ENCODE measurements at places on chromosomes 1 and 21.

- no peak for DNase-seq
Measured at GRCh38 chr1:33314416-33314815, 6.5 kb downstream of the A3GALT2 start.

- DNase-seq: peak; percentile 39
Measured at GRCh38 chr1:21324368-21325141, 34.3 kb upstream of the ECE1 start.

DNA sequence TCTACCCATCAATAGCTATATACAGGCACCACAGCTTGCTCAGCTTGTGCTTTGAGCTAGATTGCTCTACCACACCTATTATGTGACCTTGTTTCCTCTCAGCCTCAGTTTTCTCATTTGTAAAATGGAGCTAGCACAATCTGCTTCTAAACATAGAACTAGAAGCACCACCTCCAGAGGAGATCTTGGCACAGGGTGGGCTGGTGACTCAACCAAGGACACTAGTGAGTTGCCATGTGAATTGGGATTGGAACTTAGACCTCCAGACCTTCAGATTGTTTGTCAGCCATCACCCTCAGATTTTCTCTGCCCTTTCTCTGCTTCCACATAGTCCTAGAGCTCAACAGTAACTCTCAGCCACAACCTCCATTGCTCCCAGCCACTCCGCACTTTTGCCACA, 3.0 kb upstream of the MACO1 start:
- no peak for DNase-seq

DNA sequence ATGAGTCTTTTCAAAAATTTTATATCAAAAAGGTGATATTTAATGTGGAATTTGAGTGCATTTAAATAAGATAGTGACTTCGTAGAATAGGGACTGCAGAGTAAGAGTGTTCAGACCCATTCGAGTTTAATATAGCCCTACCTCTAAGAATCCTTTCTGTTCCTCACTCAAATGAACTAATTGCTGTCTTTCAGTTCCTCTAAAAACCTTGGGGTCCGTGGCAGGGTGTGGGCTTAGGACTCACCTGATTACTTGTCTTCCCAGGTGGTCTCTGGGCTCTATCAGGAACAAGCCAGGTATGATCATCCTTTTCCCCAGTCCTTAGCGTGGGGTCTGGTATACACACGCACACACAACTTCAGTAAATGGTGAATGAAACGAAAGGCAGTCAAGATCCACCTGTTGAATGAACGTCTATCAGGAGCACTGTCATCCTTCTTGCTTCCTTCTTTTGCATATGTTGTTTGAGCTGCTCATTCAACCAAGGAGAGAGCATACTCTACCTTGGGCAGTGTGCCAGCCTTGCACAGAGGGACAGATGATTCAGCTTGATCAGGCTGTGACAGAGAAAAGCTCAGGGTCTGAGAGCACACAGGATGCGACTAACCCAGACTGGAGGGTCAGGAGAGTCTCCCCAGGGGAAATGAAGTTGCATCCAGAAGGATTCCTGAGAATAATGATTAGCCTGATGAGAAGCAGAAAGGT, 1.2 kb upstream of the RNF11 start:
- DNase-seq: peak; percentile 28

GRCh38 chr21:46098303-46099141, 610 bp downstream of the COL6A2 start:
- peak; percentile 30 for DNase-seq

DNA sequence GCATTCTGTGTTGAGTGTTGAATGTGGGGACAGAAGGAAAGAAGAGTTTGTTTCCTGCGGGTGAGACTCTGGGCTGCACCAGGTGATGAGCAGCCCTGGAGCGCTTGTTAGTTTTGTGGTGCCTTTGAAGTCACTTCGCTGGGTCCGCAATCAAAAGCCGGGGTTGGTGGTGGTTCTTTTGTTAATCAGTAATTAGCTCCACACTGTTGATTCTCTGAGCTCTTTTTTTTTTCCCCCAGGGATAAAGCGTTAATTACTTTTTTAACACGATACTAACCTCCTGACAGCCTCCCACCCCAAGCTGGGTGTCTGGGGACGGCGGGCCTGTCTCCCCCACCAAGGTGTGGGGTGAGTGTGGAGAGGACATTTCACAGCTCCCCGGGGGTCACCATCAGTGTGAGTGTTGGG, 56.6 kb downstream of the AGPAT3 start:
- DNase-seq: peak; percentile 19

DNA sequence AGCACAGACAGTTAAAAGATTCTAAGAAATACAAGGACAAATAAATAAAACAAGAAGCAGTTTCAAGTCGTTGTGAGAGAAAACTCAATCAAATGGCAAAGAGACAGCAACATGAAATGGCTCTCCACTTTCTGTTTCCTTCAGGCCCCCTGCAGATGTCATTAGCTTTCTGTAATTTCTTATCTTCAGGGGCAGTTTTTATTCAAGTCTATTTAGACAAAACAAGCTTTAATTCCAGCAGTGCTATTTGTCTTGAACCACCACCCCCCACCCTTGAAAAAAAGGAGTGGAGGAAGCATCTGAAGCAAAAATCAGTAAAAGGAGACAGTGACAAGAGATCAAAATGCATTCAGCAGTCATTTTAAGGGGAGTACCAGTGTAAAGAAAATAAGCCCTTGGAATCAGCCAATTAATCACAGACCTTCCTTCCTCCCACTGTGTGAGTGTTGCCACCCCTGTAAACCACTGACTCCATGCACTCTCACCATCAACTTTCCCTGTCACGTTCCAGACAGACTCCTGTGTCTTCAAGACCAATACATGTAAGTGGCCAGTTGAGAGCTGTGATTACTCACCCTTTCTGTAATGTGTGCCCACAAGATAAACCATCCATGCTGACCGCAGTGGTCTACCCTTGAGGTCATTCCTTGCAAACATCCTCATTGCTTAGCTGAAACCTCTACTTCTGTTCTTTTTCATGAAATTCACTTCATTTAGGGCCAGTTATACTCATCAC, 136.1 kb upstream of the HOOK1 start:
- no peak for DNase-seq

GRCh38 chr1:163347106-163347505, 25.4 kb downstream of the NUF2 start:
- DNase-seq: no peak

DNA sequence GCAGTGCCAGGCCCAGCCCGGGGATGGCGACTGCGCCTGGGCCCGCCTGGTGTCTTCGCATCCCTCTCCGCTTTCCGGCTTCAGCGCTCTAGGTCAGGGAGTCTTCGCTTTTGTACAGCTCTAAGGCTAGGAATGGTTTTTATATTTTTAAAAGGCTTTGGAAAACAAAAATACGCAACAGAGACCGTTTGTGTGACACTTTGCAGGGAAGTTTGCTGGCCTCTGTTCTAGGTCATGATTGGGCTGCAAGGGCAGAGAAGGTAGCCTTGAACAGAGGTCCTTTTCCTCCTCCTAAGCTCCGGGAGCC, 719 bp downstream of the SOD1 start:
- no peak for DNase-seq

DNA sequence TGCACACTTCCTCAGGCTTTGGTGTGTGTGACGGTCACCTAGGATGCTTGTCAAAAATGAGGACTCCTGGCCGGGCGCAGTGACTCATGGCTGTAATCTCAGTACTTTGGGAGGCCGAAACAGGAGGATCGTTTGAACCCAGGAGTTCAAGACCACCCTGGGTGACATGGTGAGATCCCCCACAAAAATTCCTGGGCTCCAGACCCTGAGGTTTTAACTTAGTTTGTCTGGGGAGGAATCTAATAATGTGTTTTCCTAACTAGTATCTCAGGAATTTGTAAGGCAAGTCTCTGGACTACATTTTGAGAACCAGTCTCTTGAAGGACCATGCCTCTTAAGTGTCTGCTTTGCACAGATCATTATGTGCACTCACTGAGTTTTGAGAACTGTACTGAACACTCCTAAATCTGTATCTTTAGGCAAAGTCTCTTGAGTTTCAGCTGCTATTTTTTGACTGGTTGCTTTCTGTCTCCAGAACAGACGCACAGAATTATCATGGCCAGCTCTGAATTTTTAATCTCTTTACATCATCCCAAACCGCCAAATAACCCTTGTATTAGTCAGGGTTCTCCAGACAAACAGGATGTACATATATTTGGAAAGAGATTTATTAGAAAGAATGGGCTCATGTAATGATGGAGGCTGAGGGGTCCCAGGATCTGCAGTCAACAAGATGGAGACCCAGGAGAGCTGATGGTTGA, 45.5 kb upstream of the VANGL1 start:
- DNase-seq: no peak

GRCh38 chr1:172496678-172497077, 36.3 kb upstream of the SUCO start:
- no peak for DNase-seq

GRCh38 chr1:37858931-37859506, 373 bp downstream of the MTF1 start:
- no peak for DNase-seq

DNA sequence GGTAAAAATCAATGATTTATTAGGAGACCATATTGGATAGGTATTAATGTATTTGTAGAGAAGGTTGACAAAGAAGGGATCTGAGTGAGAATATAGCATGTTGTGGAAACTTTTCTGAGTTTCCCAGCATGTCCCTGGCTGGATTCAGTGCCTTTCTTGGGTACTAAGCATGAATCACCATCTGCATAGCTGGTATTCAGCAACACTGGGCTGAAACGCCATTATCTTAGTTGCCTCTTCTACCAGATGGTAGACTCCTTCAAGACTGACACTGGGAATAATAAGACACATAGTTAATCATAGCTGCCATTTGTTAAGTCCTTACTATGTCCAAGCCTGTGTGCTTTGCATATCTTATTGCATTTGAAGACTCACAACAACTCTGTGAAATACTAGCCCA, 45.5 kb downstream of the ATP5PF start:
- no peak for DNase-seq
